ENCODE measurements at places on chromosomes 11 and 22. TPM values are rescaled to one million over a fixed set of nuclear protein-coding genes. Genes with fewer than 3 reads are reported as not detected.

ADM2 gene
- polyA plus RNA-seq = 10.6 TPM

DNA sequence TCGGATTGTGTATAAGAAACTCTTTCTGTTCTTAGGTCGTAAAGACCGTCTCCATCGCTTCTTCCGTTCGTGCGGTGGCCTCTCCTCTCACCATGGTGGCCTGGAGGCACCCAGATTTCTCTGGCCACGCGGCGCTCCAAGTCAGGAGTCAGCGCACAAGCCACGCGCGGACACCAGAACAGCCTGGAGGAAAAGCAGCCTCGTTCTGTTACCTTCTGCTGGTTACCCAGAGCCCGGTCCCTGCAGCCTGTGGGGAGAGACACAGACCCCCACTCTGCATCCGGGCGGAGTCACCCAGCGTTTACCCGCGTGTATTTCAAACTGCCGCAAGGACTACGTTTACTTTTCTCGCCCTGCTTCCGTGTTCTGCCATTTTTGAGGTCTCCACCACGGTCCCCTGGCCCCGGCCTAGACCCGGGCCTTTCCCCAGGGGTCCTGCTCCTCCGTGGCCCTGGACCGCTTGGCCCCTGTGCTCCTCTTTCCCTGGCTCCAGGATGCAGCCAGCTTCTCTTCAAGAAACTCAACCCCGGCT lies 776.1 kb downstream of the BRD1 start:
- DNase-seq = no peak
- H3K36me3 ChIP-seq = no peaks in the 10 kb centered on the region
- H3K27ac ChIP-seq = no peak overlapping the region
- no peaks in the 10 kb centered on the region for H3K4me1 ChIP-seq
- no peaks in the 10 kb centered on the region for H3K27me3 ChIP-seq

AP5B1 gene
- 6.3 TPM for polyA plus RNA-seq

OR51B5 gene
- polyA plus RNA-seq = not detected

GRCh38 chr11:119473901-119474681 lies 51.1 kb upstream of the THY1 start:
- no peak overlapping the region for H3K4me3 ChIP-seq
- H3K36me3 ChIP-seq = no peaks in the 10 kb centered on the region
- H3K27ac ChIP-seq = no peak overlapping the region
- no peaks in the 10 kb centered on the region for H3K27me3 ChIP-seq
- peaks cover 4% of the 10 kb centered on the region for H3K4me1 ChIP-seq
- no peak for DNase-seq

RNF215 gene
- 15.9 TPM for polyA plus RNA-seq

SLC17A6 gene
- not detected for polyA plus RNA-seq

GRCh38 chr11:128865490-128865889 lies 1.6 kb downstream of the KCNJ1 start:
- H3K4me3 ChIP-seq = peak overlapping the region; percentile 8
- peaks cover 6% of the 10 kb centered on the region for H3K4me1 ChIP-seq
- H3K36me3 ChIP-seq = no peaks in the 10 kb centered on the region
- H3K27ac ChIP-seq = peak overlapping the region; percentile 91
- DNase-seq = no peak

DNA sequence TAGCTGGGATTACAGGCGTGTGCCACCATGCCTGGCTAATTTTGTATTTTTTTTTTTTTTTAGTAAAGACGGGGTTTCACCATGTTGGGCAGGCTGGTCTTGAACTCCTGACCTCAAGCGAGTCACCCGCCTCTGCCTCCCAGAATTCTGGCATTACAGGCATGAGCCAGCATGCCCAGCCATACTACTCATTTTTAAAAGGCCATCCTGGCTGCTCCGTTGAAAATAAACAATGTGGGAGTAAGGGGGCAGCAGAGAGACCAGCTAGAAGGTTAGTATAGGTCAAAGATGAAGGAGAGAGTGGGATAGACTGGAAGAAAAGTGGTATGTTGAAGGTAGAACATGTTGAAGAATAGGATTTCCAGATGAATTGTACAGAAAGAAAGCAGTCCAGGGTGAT lies 17.6 kb upstream of the LIN7C start:
- no peak overlapping the region for H3K4me3 ChIP-seq
- no peaks in the 10 kb centered on the region for H3K36me3 ChIP-seq
- no peaks in the 10 kb centered on the region for H3K27me3 ChIP-seq

DNA sequence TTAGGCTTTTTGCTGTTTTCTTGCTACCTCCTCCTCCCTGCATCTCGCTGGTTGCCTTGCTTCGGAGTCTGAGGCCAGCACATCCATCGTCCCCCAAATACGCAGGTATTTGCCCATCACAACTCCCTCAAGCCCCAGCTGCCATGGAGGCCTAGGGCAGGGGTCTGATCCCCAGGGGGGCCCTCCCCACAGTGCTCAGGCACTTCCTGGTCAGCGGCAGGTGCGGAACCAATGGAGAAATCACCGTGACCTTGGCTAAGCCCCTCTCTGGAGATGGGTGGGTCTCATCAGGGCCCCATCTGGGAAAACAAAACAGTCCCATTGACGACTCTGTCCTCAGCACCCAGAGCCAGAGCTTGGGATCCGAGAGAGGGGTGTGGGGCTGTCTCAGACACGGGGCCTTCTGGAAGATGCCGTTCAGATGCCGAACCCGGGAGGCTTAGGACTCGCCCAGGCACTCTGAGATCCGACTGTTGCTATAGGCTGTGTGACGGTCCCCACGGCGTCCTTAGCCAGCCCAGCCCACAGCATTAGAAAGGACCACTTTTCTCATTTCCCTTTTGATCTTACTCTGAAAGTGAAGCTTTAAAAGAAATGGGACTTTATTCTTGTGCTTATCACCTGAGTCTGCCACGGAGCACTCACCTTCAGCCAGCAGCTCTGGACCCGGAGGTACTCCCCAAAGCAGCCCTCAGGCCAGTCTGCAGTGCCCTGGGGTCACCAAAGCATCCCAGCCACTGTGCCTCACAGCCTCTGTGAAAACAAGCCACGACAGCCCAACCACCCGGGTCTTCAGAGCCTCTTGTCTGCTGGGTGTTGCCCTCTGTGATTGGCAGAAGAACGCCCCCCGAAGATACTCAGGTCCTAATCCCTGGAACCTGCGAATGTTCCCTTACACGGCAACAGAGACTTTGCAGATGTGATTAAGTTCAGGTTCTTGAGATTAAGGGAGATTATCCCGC lies 61.2 kb upstream of the SLC22A12 start:
- H3K27ac ChIP-seq = no peak overlapping the region
- no peaks in the 10 kb centered on the region for H3K27me3 ChIP-seq
- H3K36me3 ChIP-seq = no peaks in the 10 kb centered on the region

- no peaks in the 10 kb centered on the region for H3K4me1 ChIP-seq
- peak; percentile 76 for DNase-seq
- H3K4me3 ChIP-seq = no peak overlapping the region
- H3K36me3 ChIP-seq = peaks cover 3% of the 10 kb centered on the region
- no peaks in the 10 kb centered on the region for H3K27me3 ChIP-seq
Measured at GRCh38 chr22:20957683-20958431, 9.2 kb upstream of the AIFM3 start.

KCNK7 gene
- not detected for polyA plus RNA-seq

ADORA2A gene
- polyA plus RNA-seq = 6.1 TPM

KIF18A gene
- 0.39 TPM for polyA plus RNA-seq

- H3K27me3 ChIP-seq = no peaks in the 10 kb centered on the region
- no peak overlapping the region for H3K4me3 ChIP-seq
- no peak overlapping the region for H3K27ac ChIP-seq
- no peaks in the 10 kb centered on the region for H3K36me3 ChIP-seq
- peaks cover 17% of the 10 kb centered on the region for H3K4me1 ChIP-seq
- no peak for DNase-seq
Measured at GRCh38 chr22:28948424-28948823, 65.1 kb downstream of the ZNRF3 start.

- no peaks in the 10 kb centered on the region for H3K4me1 ChIP-seq
- no peaks in the 10 kb centered on the region for H3K36me3 ChIP-seq
- DNase-seq = no peak
- H3K27ac ChIP-seq = no peak overlapping the region
- no peak overlapping the region for H3K4me3 ChIP-seq
Measured at GRCh38 chr11:2194877-2195755, 23.5 kb upstream of the TH start.

DNA sequence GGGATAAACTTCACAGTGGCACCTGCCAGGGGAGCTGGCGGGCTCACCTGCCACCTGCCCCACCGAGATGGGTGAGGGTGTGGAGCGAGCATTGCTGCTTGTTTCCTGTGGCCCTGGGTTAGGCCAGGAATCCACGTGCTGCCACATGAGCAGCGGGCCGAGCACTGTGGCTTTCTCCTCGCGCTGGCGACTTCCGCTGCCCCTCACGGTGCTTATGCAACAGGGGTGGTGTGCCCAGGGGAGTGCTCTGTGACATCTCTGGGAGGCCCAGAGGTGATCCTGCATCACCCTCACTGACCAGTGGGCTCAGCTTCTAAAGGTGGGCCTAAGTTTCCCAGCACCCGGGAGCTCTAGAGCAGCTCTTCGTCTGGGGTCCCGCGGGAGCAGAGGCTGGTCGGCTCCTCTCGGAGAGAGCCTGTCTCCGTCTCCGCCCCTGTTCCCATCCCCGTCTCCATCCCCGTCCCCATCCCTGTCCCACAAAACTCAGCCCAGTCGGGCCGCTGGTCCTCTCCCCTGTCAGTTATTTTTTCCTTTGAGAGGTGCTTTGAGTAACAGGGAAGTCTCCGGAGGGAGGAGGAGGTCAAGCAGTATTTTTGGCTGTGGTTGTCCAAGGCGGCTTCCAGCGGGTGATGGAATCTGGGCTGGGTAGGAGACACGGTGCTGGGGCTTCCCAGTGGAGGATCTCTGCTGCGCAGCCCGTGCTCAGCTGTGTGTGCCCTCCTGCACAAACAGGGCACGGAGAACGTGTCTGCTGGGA lies 42.5 kb downstream of the AP2A2 start:
- peaks cover 2% of the 10 kb centered on the region for H3K4me1 ChIP-seq
- no peaks in the 10 kb centered on the region for H3K27me3 ChIP-seq
- no peak overlapping the region for H3K27ac ChIP-seq
- peaks cover 17% of the 10 kb centered on the region for H3K36me3 ChIP-seq

- no peak for DNase-seq
- H3K36me3 ChIP-seq = no peaks in the 10 kb centered on the region
- no peaks in the 10 kb centered on the region for H3K27me3 ChIP-seq
- H3K27ac ChIP-seq = no peak overlapping the region
Measured at GRCh38 chr11:25163421-25163820, 666.6 kb downstream of the LUZP2 start.

- no peak overlapping the region for H3K4me3 ChIP-seq
- H3K36me3 ChIP-seq = no peaks in the 10 kb centered on the region
- no peak for DNase-seq
- no peak overlapping the region for H3K27ac ChIP-seq
Measured at GRCh38 chr11:44870181-44870580, 80.5 kb downstream of the TP53I11 start.

DGAT2 gene
- polyA plus RNA-seq = 7.0 TPM

DNA sequence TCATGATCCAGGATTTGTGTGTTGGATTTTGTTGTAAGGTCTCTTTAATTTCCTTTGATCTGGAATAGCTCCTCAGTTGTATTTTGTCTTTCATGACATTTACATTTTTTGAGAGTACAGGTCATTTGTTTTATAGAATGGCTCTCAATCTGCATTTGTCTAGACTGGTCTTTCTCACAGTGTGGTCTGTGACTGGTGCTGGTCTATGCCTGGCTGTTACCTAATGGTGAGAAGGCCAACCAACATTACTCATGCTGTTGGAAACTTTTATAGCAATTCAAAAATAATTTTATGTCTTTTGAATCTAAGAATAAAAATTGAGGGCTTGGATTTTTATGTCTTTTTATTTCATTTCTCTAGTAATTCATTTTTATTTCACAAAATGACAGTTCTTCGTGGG lies 3.9 kb upstream of the NCR3LG1 start:
- H3K4me1 ChIP-seq = no peaks in the 10 kb centered on the region
- DNase-seq = no peak
- H3K36me3 ChIP-seq = no peaks in the 10 kb centered on the region
- no peak overlapping the region for H3K27ac ChIP-seq
- H3K27me3 ChIP-seq = peaks cover 5% of the 10 kb centered on the region

GRCh38 chr11:129144256-129144655 lies 47.9 kb downstream of the ARHGAP32 start:
- DNase-seq = no peak
- no peaks in the 10 kb centered on the region for H3K4me1 ChIP-seq
- H3K4me3 ChIP-seq = no peak overlapping the region
- H3K27ac ChIP-seq = no peak overlapping the region
- no peaks in the 10 kb centered on the region for H3K36me3 ChIP-seq

- H3K27ac ChIP-seq = no peak overlapping the region
- H3K36me3 ChIP-seq = no peaks in the 10 kb centered on the region
- no peaks in the 10 kb centered on the region for H3K4me1 ChIP-seq
- no peaks in the 10 kb centered on the region for H3K27me3 ChIP-seq
- no peak overlapping the region for H3K4me3 ChIP-seq
Measured at GRCh38 chr11:78748918-78749690, 174.4 kb upstream of the NARS2 start.

GRCh38 chr22:49425356-49425755 lies 402.3 kb downstream of the BRD1 start:
- no peak overlapping the region for H3K4me3 ChIP-seq
- DNase-seq = peak; percentile 30
- H3K36me3 ChIP-seq = no peaks in the 10 kb centered on the region
- no peaks in the 10 kb centered on the region for H3K4me1 ChIP-seq
- no peak overlapping the region for H3K27ac ChIP-seq

Data from kidney (tissue), 22 donors.